ENCODE measurements at places on chromosomes 16 and 17.

- no peak for DNase-seq
Measured at GRCh38 chr17:31211352-31212012, 85.6 kb downstream of the OMG start.

DNA sequence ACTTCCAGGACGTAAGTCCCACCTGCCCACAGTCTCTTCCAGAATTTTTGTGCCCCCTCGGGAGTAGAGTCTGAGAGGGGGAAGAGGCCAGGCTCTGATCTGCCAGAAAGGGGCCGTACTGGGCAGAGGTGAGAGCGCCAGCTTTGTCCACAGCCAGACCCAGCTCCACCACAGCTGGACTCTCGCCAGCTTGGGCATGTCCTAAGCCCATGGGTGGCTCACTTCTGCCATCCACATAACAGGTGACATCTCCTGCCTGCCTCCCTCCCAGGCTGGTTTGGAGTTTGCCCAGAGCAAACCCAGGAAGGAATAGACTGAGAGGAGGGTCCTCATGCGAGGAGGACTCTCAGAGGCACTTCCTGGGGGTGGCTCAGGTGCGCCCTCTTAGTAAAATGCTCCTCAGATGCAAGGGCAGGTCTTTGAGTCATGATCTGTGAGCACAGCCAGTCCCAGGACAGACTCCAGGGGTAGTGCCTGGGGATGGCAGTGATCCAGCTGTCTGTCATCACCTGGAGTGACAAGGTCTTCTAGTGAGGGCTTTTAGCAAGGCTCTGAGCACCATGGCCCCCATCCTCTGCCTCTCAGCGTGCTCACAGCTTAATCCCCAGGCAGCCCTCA, 89.2 kb downstream of the AMFR start:
- DNase-seq: no peak

GRCh38 chr17:31248986-31249834, 47.8 kb downstream of the OMG start:
- DNase-seq: no peak

GRCh38 chr16:57828272-57829161, 26.2 kb upstream of the KIFC3 start:
- no peak for DNase-seq

DNA sequence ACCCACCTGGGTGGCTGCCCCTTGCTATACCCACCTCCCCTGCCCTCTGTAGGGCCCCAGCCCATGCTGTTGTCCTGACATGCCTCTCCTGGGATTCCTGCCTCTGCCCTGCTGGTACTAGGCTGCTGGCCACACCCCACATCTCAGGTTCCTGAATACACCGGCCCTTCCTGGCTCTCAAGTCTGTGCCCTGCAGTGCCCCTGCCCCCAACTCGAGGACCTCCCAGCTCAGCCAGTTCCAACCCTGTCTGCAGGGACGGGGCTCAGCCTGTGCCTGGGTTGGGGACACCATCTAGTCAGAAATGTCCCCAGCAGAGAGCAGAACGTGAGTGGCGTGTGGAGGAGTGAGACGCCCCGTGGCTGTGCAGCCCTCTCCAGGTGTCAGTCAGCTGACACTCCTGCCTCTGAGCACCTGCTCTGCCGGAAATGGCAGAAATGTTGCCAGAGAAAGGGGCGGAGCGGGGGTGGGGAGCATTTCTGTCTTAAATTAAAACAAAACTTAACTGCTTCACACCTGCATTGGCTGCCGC, 28.7 kb downstream of the ACSF3 start:
- peak; percentile 67 for DNase-seq

- peak; percentile 25 for DNase-seq
Measured at GRCh38 chr16:87380881-87381280, 2.7 kb downstream of the FBXO31 start.

- no peak for DNase-seq
Measured at GRCh38 chr16:86443508-86444147, 66.7 kb upstream of the FOXF1 start.

- DNase-seq: no peak
Measured at GRCh38 chr16:22342082-22342481, 32.3 kb downstream of the CDR2 start.

DNA sequence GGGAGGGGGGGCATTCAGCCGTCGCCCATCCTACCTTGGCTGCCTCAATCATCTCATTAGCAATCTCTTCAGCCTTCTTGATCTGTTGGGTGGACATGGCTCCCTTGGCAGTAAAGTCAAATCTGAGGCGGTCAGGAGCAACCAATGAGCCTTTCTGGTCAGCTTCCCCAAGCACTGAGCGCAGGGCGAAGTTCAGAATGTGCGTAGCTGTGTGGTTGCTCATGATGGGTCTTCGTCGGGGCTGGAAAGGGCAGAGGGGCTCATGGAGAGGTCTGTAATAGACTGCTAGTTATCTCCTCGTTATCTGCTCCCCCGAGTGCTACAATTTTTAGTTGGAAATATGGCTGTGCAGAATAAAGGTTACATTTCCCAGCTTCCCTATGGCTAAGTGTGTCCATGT, 7.2 kb upstream of the EXOSC6 start:
- DNase-seq: no peak

DNA sequence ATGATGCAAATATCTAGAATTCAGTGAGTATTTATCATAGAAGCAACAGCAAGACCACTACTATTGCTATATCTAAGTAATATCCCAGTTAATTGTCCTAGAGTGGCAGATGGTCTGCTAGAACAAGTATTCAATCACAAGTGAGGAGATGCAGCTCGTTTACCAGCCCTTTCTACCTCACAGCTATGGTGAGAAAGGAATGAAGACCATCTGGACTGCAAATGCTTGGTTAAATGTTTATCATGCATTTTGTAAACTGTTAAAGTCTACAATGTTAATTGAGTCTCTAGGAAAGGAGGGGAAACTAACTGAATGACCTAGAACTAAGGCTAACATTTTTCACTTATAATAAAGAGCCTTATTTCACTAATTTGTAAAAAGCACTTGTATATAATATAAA, 52.5 kb downstream of the CNOT1 start:
- DNase-seq: no peak

DNA sequence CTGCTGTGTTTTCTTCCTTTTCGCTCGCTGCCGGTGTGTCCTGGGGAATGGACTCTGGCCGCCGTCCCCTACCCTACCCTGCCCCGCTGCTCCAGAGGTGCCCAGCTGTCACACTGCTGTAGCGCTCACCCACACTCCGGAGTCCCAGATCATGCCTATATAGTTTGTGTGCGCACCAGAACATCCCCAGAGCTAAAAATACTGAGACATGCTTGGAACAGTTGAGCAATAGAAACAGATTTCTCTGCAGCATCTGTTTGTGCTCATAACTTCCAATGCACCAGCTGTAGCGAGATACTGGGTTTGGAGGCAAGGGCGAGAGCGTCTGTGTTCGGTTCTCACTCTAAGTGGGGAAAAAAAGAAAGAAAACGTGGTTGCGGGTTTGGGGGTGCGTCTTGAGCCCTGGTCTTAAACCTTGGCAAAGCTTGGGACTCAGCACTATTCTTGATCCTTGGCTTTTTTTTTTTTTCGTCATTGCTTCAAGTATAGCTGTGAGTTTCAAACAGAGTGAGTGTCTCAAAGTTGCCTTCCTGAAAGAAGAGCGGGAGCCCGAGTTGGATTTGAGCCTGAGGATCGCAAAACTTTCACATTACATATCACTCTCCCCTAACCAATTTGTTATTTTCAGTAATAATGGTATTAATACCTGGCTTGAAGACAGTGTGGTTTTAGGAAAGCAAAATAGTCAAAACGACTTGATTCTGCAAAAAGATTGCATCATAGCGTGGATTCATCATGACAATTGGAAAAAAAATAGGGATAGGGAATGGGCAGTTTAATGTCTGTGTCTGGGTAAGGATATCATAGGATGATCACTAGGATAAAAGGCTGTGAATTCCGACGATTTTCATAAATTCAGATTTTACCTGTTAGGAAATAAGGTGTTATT, 621 bp downstream of the KCNJ2 start:
- DNase-seq: no peak

DNA sequence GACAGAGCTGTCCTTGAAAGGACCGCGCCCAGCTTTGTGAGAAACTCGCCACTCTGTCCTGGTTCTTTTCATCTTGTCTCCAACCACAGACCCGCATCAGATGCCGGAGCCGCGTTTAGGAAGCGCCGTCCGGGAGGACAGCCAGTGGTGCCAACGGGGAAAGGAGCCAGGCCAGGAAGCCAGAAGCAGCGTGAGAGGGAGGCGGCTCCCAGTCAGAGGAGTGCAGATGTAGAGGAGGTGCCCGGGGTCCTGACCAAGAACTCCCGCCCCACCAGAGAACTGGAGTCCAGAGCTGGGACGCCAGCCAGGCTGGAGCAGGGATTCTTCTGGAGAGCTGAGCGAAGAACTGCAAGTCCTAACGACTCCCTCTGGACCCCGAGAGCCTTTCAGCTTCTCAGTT, 49.3 kb upstream of the TNRC6C start:
- no peak for DNase-seq

DNA sequence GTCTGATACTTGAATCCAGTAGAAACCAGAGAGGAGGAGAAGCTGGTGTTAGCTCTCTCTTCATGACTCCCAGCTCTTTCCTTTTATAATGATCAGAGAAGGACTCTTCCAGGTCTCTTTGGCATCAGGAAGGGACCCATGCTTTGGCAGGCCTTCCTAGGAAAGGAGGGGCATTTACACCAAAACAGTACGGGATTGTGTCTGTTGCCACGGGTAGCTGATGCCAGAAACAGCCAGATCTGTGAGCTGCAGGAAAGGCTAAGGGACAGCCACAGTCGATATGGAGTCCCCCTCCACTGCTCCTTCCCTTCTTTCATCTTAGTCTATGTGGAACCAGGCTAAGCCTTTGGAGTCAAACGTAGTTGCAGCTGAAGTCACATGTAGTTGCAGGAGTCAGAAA, 9.3 kb downstream of the CEP295NL start:
- no peak for DNase-seq

- no peak for DNase-seq
Measured at GRCh38 chr16:71853413-71853812, 7.6 kb downstream of the ATXN1L start.

GRCh38 chr16:85485379-85485778, 127.7 kb upstream of the GSE1 start:
- DNase-seq: no peak

GRCh38 chr17:81931557-81932332, 4.2 kb upstream of the MAFG start:
- no peak for DNase-seq

DNA sequence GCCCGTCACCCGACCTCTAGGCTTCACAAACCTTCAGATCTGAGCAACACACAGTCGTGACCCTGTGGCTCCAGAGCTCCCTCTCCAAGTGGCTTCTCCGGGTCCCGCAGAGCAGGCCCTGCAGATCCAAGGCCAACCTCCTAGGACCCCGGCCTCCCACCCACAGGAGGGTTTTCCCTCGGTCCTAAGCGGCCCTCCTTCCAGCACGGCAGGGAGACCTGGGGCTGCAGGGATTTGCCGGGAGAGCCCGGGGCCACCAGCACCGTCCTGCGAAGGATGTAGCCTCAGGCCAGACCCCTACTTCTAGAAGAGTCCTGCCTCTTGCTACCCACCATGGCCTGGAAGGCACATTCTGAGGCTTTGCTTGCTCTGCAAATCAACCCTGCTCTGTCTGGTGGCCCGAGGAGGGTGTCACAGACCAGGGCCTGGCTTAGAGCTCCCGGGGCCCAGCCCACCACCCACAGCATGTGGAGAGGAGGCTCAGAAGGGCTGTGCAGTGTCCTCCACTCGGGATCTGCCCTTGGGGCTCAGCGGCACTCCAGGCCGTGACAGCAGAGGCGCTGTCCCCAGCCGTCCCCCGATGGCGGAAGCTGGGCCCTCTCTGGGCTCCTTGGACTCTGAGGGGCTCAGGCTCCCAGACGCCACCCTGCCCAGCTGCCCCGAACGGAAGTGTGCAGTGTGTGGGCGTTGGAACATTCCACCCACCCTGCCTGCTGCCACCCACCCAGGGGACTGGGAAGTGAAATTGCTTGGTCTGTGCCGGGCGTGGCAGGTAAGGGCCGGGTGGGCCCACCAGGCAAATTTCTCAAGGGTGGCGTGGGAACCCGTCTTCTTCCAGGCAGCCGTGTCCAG, 28.8 kb upstream of the ACSF3 start:
- no peak for DNase-seq

DNA sequence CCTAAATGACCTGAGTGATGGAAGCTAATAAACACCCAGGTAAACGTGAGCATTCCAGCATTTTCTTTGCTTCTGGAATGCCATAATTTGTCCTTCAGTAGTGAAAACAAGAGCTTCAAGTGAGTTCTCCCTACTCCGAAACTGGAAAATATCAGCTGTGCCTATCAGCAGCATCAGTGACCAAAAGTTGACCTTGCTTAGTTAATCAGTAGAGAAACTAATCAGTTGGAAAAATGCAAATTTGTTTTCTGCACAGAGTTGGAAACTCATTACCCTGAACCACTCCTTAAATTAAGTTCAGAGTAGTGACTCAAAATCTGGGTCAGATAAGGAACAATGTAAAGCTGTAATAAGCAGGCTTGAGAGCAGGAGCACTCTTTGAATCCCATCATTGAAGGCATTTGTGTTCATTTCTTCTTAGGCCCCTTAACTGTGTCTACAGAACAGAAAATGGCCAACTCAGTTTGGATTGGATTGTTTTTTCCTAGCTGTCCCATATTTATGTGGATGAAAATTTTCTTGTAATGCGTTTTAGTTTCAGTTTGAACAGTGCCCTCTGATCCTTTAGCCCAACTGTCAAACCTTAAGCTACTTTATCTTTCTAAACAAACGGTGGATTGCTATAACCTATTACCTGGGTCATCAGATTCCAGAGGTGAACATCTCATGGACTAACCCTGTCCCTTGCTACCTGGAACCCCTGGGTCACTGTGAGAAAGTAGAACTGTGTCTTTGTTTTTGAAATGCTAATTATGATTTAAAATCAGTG, 290.4 kb downstream of the TOX3 start:
- DNase-seq: no peak

DNA sequence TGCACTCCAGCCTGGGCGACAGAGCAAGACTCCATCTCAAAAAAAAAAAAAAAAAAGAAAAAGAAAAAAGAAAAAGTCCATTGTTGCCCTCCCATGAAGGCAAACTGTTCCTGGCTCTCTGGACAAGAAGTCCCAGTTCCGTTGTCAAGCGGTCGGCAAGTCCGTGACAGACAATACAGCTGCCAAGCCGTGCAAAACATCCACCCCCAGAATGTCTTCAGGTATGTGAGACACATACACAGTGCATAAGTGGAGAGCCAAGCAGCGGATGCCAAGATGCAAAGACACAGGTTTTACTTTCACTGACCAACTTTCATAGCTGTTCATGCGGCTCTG, 33.6 kb upstream of the APPBP2 start:
- DNase-seq: no peak

DNA sequence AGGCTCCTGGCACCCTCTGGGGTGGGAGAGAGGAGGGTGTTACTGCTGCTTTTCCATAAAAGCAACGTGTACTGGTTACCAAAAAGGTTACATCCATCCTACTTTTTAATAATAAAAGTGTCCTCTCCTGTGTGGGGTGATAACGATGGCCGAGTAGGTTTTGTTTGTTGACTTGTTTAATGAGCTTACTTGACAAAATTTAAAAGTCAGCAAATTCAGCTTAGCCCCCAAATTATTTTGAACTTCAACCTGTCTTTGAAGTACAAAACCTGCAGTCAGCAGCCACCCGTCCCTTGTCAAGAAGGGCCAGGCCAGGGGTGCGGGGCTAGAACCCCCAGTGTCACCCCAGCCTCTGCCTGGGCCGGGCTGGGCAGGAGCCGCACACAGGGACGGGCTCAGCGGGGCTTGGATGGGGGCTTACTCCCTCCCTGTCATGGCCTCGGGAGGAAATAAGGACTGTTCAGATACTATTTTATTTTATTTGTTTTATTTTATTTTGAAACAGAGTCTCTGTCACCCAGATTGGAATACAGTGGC, 103.9 kb upstream of the CHMP6 start:
- no peak for DNase-seq

Measured in T-helper 1 cell (primary cell).